ENCODE measurements at places on chromosomes 5 and 9.

GRCh38 chr5:126857472-126858410 lies 80.8 kb downstream of the LMNB1 start:
- no peak for DNase-seq

GRCh38 chr5:231661-232060 lies 13.5 kb downstream of the SDHA start:
- DNase-seq = no peak

GRCh38 chr5:132800545-132800944 lies 12.6 kb upstream of the SOWAHA start:
- DNase-seq = no peak

DNA sequence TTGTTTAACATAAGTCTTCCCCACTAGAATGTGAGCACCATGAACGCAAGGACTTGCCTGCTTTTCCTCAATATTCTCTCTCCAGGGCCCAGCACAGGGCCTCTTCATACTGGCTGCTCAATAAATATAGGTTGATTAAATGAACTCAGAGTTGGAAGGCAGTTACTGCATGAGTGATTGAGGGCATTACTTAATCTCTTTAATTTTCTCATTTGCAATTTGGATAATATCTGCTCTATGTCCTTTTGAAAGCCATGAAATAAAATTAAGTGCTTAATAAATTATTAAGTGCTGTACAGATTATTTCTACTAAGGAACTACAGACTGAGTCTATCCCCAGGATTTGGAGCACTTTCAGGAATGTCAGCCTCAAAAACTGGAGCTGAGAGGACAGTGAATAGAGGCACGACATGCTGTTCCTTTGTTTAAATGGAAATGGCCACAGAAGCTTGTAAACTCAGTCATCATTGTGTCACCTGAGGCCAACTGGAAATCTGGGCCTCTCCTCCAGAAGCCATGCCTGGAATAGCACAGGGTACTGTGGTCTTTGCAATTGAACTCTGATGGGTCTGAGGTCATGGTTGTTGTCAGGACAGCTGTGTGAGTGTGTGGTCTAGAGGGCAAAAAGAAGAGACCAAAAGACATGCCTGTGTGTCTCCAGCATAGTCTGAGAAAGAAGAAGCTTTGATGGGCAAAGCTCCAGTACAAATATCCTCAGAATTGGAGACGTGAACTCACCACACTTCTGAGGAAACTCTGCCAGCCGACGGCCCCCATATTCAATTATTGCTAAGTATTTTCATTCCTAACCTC lies 86.1 kb downstream of the SH3TC2 start:
- no peak for DNase-seq

- no peak for DNase-seq
These were observed 109.0 kb downstream of the MVB12B start for GRCh38 chr9:126435626-126436025.

DNA sequence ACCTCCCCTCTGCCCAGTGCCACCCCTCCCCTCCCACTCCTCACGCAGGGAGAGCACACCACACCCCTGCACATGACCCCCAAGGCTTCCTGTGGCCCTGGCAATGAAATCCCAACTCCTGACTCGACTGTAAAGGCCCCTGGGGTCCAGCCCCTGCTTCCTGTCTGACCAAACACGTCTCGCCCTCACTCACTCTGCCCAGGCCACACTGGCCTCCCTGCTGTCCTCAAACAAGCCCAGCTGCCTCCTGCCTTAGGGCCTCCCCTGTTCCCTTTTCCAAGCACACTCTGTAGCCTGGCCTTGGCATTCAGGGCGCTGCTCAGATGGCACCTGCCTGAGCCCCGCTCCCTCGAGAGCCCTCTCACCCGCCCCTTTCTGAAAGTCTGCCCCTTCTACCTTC lies 42.4 kb downstream of the HK3 start:
- no peak for DNase-seq

- DNase-seq = no peak
These were observed 79.4 kb downstream of the CAAP1 start for GRCh38 chr9:26813247-26813646.

GRCh38 chr9:1473956-1474634 lies 423.9 kb downstream of the DMRT2 start:
- no peak for DNase-seq

- DNase-seq = no peak
These were observed 262.8 kb downstream of the NR3C1 start for GRCh38 chr5:143140492-143141203.

DNA sequence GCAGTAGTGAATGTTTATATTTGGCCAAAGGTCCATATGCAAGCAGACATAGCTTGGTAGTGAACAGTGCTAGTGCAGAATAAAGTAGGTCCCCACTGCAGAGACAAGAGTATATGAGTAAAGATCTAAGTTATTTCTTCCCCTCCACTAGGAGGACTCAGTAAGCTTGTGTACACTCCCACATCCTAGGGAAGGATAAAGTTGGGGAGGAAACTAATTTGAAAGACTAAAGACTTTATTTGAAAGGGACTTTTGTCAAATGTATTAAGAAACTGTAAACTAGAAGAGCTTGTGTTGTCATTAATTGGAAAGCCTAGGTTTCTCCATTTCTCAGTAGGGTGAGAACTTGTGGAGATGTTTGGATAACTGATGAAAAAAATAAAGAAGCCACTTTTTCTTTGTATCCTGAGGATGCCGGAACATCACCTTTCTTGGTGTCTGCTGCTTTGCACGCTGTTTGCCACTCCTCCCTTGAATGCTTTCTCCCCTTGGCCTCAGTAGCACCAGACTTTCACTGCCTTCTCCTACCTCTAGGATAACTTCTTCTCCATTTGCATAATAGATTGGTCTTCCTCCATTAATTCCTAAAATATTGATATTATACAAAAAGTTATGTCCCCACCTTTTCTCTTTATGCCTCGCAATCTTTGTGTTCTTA lies 329.0 kb downstream of the PARP8 start:
- no peak for DNase-seq

DNA sequence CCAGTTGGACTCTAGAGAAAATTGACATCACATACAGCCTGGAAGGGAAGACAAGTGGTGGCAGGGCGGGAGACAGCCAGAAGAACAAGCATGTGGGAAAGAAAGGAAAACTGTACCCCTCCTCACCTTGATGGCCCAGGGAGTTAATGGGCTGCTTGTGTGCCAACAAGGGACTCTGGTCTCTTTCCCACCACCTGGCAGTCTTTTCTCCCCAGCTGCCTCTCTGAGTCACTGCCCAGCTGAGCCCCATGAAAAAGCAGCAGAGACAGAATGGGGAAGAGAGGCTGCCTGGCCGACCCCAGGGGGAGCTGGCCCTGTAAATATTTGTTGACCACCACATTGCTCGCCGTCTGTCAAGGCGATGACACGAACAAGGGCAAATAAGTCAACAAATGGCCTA lies 359.4 kb downstream of the ENC1 start:
- no peak for DNase-seq

- DNase-seq = no peak
These were observed 5.8 kb downstream of the MACROH2A1 start for GRCh38 chr5:135393229-135393628.

- DNase-seq = no peak
These were observed 36.3 kb upstream of the FBXL17 start for GRCh38 chr5:108418197-108418596.

GRCh38 chr9:70979966-70980365 lies 141.5 kb downstream of the TRPM3 start:
- no peak for DNase-seq

DNA sequence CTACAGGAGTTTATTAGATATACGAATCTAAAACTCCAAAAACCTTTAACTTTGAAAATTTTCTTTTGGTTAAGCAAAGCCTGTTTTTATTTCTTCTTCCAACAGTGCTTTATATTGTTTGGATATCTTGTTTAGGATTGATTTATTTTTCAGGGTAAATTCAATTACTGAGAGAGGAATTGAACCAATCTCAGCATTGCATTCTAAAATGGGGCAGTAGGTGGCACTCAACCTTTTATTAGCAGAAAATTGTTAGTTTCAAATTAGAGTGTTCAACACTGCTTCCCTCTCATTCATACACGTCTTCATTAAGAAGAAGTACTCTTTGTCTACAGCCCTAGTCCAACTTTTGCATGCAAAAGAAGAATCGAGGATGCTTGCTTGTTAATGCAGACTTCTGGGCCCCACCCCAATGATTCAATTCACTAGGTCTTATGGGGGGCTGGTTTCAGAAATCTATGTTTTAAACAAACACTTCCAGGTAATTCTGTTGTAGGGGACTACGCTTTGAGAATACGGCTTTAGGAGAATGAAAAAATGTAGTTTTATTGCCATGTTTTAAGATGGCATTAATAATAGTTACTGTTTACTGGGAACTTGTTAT lies 26.6 kb downstream of the MRPL22 start:
- DNase-seq = no peak

DNA sequence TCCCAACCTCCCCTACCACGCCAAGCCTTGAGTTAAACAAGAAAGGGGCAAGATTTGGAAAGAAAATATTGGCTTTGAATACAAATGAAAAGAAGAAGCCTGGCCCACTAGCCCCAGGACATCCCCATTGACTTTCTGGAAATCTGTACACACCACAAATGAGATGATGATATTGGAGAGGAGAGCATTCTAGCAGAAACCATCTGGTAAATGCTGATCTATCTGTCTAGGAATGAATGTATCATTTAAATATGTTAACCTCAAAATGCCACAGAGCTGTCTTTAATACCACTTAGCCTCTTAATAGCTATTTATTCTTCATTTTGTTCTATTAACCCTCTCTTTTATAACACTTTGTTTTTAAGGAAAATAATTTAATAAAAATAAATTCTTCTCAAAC lies 270.2 kb upstream of the PDE4D start:
- DNase-seq = no peak

- no peak for DNase-seq
These were observed 313.0 kb upstream of the CDH6 start for GRCh38 chr5:30880514-30880913.

GRCh38 chr5:93717162-93717561 lies 24.2 kb downstream of the POU5F2 start:
- no peak for DNase-seq

DNA sequence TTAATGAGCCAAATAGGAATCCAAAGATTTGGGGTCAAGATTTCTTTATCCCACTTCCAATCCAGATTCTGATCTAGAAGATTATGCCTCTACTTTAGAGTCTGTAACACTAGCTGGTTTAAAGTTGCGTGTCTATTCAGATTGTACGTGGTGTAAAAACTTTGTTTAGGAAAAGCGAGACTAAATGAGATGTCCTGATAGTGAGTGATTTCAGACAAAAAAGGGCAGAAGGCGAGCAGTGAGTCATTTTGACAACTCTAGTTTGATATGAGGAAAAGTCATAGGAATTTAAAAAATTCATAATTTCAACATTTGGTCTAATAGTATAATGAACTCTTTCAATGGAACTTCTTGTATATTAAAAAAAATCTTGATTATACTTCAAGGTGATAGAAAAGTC lies 119.6 kb upstream of the KLF9 start:
- no peak for DNase-seq

GRCh38 chr9:114278881-114279570 lies 43.9 kb upstream of the ORM1 start:
- no peak for DNase-seq

DNA sequence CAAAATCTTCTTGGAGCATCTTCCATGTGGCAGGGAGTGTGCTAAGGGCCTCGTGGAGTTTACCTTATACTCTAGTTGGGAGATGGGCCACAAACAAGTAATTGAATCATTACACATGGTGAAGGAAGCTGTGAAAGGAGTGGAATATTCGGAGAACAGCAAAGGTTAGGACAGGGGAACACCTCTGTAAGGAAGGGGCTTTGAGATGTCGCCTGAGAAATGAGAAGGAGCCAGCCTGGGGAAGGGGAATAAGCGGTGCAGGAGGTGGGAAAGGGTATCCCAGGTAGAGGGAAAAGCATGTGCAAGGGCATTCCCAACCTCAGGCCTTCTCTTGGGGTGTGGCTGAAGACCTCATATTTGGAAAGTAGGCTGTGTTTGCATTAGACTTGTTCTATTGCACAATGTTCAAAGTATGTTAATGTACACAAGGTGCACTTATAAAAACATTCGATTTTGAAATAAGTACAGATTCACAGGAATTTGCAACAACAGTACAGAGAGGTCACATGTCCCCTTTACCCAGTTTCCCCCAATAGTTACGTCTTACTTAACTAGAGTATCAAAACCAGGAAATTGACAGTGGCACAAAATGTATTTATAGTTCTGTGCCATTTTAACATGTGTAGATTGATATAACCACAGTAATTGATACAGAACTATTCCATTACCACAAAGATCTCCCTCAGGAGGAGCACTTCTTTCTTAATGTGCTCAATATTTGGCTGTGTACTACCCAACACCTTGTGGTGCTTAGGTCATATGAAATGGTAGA lies 2.4 kb upstream of the STOM start:
- no peak for DNase-seq

DNA sequence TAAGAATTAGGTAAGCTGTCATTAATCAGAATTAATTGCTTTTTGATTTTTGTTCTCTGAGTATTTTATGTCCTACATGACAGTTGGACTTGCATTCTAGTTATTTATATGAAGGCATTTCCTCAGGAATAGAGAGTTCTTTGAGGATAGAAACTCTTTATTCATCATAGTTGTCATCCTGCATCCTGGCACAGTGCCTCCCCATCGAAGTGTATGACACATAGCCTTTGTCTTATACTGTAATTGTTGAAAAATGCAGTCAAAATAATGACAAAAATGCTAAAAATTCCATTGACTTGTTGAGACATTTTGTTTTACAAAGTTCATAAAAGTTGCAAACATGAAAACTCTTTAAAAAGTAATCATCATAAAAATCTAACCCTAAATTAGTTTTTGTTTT lies 36.5 kb downstream of the CFAP95 start:
- DNase-seq = no peak

- DNase-seq = no peak
These were observed 138.6 kb downstream of the ARHGEF28 start for GRCh38 chr5:73764586-73764985.

DNA sequence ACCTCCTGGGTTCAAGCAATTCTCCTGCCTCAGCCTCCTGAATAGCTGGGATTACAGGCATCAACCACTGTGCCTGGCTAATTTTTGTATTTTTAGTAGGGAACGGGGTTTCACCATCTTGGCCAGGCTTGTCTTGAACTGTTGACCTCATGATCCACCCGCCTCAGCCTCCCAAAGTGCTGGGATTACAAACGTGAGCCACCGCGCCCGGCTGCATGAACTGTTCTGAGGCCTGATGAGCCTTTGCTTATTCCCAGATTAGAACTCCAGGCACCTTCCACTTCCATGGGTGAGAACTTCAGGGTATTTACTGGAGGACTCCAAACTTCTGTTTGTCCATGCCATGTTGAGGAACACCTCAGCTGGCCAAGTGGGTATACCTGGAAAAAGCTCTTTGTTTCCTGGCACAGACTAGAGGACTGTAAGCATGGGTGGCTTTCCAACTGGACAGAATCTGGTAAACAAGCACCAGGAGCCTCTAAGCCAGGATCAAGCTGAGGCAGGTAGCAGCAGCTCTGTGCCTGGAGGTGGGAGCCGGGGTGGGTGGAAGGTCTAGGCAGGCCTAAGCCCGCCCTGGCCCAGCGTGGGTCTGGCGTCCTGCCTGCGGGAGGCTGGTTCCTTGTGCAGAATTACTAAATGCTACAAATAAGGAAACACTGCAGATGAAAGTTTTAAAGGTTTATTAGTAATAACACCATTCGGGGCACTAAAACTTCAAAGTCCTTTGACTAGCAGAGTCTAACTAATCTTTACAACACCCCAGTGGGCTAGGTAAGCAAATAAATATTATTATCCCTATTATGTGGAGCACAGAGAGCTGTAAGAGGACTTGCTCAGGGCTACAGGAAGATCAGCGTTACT lies 78.4 kb downstream of the SEMA5A start:
- DNase-seq = no peak

- no peak for DNase-seq
These were observed 9.8 kb upstream of the GDNF start for GRCh38 chr5:37849641-37850040.

- DNase-seq = no peak
These were observed 782 bp upstream of the CDC20B start for GRCh38 chr5:55173687-55174230.
